Muscle of arm (tissue), 14 donors: ENCODE measurements at places on chromosomes 12 and 14. TPM values are rescaled to one million over a fixed set of nuclear protein-coding genes. Genes with fewer than 3 reads are reported as not detected.

- DNase-seq = no peak
These were observed 4.4 kb downstream of the ZBTB42 start for GRCh38 chr14:104805326-104805678.

The KRT81 gene
- polyA plus RNA-seq = 0.16 TPM

- peak; percentile 22 for DNase-seq
These were observed 768 bp downstream of the DBX2 start for GRCh38 chr12:45049912-45050750.

The NGB gene
- polyA plus RNA-seq = not detected

The RPAP3 gene
- polyA plus RNA-seq = 30.7 TPM

DNA sequence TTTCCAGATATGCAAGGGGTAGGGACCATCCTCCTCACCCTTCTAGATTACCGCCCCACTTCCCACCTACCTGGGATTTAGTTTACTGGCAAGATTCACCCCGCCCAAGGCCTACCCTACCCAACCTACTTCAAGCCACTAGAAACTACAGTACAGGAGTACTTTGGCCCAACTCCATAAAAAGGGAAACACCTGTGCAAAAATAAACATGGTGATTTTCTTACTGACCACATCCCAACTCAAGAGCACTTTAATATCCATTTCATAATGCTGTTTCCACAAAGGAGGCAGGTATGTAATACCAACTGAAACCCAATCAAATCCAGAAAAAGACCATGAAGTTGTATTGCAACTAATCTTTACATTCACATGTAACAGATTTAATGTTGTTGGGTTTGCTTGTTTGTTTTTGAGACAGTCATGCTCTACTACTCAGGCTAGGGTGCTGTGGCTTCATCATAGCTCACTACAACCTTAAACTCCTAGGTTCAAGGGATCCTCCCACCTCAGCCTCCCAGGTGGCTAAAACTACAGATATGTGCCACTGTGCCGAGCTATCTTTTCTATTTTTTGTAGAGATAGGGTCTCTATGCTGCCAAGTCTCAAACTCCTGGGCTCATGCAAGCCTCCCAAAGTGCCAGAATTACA, 41.7 kb upstream of the RAP1B start:
- DNase-seq = no peak

GRCh38 chr12:52274521-52275120, at the start of gene KRT86:
KRT86 (plus strand) TSS chr12:52274645; CDS start chr12:52301917, 27,272 bp downstream.
- no peak for DNase-seq

The UBC gene
- 771 TPM for polyA plus RNA-seq

- no peak for DNase-seq
These were observed 161.3 kb upstream of the CCND2 start for GRCh38 chr12:4112290-4112689.

The SYCP3 gene
- polyA plus RNA-seq = 0.54 TPM

GRCh38 chr14:88910386-88910785, 85.9 kb downstream of the TTC8 start:
- no peak for DNase-seq

The TSPAN11 gene
- polyA plus RNA-seq = 22.4 TPM

The LGMN gene
- 55.9 TPM for polyA plus RNA-seq

The SMIM41 gene
- not detected for polyA plus RNA-seq

DNA sequence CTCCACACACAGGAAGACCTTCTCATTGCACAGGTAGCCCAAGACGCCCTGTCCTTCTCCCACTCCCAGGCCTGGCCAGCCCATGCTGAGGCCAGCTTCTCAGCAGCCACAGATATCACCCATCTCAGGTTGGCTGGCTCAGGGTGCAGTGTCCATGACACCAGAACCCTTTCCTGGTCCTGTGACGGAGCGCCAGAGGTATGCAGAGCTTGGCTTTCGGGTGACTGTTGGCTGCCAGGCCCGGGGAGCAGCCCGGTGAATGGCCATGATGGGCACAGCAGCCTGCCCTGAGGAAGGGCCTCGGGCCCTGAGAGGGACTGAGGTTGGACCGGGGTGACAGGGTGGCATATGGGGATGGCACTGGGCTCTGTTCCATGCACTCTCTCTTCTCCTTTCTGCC, 173.4 kb downstream of the TSPAN9 start:
- no peak for DNase-seq

The CACNA2D4 gene
- 1.0 TPM for polyA plus RNA-seq

- no peak for DNase-seq
These were observed 212.1 kb downstream of the PHLDA1 start for GRCh38 chr12:75819512-75819911.

DNA sequence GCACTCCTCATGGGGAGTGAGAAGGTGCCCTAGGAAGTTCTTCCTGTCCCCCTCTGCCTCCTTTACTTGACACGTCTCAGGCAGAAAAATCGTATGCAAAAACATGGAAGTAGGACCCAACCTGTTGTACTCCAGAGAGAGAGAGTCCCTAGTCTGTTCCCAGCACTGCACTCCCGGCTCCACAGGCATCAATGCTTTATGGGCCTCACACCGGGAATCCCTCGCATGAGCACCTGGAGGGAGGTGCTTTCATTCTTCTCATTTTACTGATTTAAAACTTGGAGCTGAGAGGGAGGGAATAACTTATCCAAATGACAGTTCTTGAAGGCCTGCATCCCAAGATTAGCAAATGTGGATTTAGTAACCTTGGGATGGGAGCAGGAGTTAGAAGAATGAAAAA, 1101.4 kb downstream of the BCL11B start:
- DNase-seq = no peak

DNA sequence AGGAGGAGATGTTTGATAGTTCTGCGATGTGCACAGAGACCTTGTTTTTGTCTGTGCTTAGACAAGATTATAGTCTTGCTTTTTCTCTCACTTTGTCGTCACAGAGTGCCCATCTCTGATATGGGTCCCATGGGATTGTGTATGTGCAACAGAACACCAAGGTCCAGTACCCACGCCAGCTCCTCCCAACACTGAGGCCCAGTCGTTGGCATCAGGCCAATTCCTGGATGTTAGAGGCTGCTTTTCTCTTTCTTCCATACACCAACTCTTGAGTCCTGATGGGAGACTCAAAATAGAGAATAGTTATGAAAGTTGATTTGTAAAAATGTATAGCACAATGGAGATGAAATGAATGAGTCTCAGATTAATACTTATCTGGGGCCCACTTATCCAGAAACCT, 22.7 kb upstream of the PRMT8 start:
- DNase-seq = no peak

The STK38L gene
- 41.1 TPM for polyA plus RNA-seq

DNA sequence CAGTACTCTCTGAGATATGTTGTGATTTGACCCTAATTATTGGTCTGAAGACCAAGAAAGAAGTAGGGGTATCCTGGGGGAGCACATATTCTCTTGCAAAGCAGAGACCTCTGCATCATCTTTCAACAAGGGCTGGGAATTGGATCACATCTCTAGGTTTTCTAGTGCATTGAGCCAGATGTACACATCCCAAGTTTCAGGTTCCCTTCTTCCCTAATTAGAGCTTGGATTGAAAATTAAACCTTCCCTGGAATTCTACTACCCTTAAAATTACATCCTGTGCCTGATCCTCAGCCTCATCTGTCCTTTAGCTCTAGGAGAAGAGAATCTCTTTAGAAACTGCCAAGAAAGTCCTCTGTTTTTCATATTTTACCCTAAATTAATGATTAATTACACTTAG, 839.6 kb downstream of the SLC6A15 start:
- DNase-seq = peak; percentile 6

GRCh38 chr14:91269076-91269991, 24.8 kb upstream of the GPR68 start:
- DNase-seq = no peak
